SK-N-DZ (cell line): ENCODE measurements at places on chromosomes 4 and X.
A peak's percentile ranks its signal among the peaks of the same experiment; 100 is the strongest.

GRCh38 chrX:9533611-9534010 is 68.8 kb downstream of the TBL1X start:
- no peak for DNase-seq

DNA sequence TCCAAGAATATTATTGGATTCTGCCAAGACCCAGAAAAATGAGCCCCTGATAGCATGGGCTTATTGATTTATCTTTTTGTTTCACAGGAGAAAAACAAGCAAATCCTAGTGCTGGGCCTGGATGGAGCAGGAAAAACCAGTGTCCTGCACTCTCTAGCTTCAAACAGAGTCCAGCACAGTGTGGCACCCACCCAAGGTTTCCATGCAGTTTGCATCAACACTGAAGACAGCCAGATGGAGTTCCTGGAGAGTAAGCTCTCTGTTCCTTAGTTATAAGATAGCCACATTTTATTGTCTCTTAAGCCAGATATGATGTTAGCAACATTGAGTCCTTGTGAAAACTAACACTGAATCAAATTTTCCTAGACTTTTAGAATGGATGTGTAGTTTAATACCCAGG is 5.5 kb downstream of the ARL9 start:
- DNase-seq: no peak

DNA sequence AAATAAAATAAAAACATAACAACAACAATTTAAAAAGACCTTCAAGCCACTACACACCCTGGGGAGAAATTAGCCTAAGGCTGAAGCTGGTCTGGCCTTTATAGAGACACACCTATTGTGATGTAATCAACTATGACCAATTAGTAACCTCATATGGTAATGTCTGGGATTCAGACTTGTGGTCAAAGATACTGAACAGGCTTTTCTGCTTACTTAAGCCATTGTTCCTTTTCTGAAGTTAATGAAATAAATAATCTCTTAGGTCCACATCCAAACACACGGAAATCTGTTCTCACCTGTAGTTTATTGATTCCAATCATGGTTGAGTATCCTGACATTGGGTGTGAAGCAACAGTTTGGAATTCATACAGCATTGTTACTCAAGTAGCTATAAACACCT is 152.5 kb downstream of the PLS3 start:
- no peak for DNase-seq

DNA sequence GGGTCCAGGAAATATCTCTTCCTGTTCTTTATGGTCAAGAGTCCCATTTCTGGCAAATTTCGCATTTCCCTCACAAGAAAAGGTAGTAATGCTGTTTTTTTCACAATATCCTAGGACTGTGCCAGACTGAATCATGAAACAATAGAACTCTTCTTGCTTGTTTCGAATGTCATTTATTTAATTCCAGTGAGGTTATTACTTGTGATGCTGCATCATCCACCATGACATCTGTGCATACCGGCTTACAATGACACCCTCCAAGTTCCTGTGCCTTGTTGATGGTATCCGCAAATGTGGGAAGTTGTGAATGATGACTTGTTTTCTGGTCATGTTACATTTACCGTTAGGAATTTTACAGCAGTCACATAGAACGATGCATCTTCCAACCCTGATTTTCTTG is 42.9 kb upstream of the SPRY1 start:
- DNase-seq: no peak

DNA sequence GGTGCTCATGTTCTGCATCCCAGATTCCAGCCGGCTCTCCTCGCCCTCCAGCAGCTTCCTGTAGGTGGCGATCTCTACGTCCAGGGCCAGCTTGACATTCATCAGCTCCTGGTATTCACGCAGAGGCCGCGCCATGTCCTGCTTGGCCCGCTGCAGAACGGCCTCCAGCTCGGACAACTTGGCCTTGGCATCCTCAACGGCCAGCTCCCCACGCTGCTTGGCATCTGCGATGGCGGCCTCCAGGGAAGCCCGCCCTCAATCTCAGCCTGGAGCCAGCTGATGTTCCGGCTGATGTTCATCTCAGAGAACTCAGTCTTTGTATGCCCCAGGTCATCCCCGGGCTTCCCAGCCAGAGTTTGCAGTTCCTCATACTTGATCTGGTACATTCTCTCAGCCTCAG is 431.8 kb upstream of the DIPK2B start:
- no peak for DNase-seq

- DNase-seq: no peak
These were observed 3.3 kb downstream of the GASK1B start for GRCh38 chr4:158169506-158169905.

GRCh38 chr4:157315968-157316367 is 95.4 kb downstream of the GRIA2 start:
- DNase-seq: no peak

DNA sequence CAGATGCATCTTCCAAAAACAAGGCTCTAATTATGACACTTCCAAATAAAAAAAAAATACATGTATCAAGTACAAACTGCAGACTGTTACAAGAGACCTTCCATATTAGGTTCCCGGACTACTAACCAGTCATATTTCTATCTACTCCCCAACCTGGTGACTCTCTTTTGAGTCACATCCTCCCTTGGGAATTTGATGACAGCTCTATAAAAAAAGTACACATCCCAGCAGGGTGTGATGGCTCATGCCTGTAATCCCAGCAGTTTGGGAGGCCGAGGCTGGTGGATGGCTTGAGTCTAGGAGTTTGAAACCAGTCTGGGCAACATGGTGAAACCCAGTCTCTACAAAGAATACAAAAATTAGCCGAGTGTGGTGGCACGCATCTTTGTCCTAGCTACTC is 14.9 kb downstream of the RPGR start:
- DNase-seq: no peak

GRCh38 chrX:118975831-118976598 is 1.6 kb downstream of the LONRF3 start:
- DNase-seq: no peak

- DNase-seq: peak; percentile 18
These were observed 15.7 kb downstream of the OFD1 start for GRCh38 chrX:13750204-13750603.

- DNase-seq: no peak
These were observed 330.6 kb downstream of the CCSER1 start for GRCh38 chr4:90457817-90458216.

GRCh38 chr4:143253166-143253565 is 68.4 kb downstream of the USP38 start:
- DNase-seq: no peak

DNA sequence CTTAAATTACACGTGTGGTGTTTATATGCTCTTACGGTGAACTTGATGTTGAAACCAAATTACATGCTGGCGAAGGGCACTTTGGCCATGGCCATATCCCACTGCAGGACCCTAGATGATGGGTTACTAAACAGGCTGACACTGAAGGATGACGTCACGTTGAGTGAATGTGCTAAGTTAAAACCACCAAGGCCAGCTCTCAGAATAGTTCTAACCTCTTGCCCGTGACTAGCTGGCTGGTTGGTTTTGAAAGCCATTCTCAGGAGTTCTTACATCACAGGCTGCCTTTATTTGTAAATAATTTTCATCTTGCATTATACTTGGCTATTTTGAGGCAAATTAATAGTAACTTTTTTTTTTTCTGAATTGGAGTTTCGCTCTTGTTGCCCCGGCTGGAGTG is 41.3 kb upstream of the PHEX start:
- no peak for DNase-seq

GRCh38 chrX:152619897-152620296 is 17.8 kb upstream of the GABRQ start:
- DNase-seq: no peak

DNA sequence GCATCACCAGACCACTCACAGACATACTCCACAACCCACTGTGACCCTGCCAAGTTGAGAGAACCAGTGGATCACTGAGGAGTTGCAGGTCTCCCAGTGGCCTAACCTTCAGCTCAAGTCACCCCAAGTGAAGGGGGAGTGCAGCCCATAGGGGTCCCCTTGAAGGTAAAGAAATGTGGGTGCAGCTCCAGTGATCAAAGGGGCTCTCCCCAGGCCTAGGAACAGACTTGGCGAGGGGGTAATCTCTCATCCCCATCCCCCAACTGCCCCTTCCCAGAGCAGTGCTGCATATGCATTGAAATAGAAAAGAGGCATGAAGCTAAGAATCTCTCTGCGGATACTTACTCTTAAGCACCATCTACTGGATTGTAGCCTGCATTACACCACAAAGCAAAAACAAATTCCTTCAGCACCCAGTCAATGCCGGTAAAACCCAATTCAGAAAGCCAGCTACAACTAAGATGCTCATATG is 27.0 kb downstream of the MAGEE1 start:
- DNase-seq: peak; percentile 24

- DNase-seq: peak; percentile 3
These were observed 254.2 kb upstream of the NWD2 start for GRCh38 chr4:36990128-36990872.

- DNase-seq: no peak
These were observed 4.2 kb downstream of the CXorf65 start for GRCh38 chrX:71102292-71102691.

DNA sequence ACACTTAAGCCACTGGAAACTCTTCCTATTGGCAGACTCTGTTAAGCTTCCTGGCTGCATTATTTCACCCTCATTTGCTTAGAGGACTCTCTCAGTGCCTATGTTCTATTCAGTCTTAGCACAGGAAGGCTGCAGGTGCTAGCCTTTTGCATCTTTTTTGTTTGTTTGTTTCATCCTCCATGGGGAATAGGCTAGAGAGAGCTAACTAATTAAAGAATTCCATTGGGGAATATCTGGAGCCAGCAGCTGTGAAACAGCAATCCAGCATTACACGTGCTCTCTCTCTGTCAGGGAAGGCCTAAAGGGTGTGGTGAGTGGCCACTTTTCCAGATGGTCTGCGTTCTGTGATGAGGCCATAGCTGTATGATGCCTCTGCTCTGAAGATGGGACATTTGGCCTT is 633.6 kb downstream of the SPRY1 start:
- DNase-seq: no peak

GRCh38 chrX:118795528-118796280 is 27.9 kb upstream of the ZCCHC12 start:
- DNase-seq: no peak

- no peak for DNase-seq
These were observed 438.9 kb downstream of the GRXCR1 start for GRCh38 chr4:43331226-43332051.

GRCh38 chr4:81786063-81786763 is 314.5 kb upstream of the RASGEF1B start:
- no peak for DNase-seq

- no peak for DNase-seq
These were observed 13.4 kb upstream of the MEPE start for GRCh38 chr4:87819281-87819919.

- no peak for DNase-seq
These were observed 46.7 kb downstream of the MAGEB17 start for GRCh38 chrX:16213961-16214360.

DNA sequence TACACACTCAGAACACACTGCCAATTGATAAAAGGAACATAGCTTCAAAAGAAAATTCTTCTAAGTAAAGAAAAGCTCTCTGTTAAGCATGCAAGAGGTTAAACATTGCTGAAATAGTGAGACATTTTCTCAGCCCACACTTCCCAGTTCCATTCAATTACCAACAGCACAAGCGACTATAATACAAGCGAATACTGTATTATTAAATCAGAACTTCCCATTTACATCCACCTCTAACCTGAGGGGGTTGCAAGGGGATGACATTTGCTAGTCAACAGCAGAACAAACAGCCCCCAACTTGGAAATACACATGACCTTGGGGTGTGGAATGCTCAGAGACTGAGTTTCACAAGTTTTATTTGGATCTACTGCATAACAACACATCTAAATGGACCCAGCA is 1.1 kb downstream of the FSTL5 start:
- no peak for DNase-seq

- no peak for DNase-seq
These were observed 135.4 kb downstream of the GUCY2F start for GRCh38 chrX:109346491-109346890.

- DNase-seq: peak; percentile 38
These were observed 93.3 kb downstream of the ANXA3 start for GRCh38 chr4:78644744-78645330.

DNA sequence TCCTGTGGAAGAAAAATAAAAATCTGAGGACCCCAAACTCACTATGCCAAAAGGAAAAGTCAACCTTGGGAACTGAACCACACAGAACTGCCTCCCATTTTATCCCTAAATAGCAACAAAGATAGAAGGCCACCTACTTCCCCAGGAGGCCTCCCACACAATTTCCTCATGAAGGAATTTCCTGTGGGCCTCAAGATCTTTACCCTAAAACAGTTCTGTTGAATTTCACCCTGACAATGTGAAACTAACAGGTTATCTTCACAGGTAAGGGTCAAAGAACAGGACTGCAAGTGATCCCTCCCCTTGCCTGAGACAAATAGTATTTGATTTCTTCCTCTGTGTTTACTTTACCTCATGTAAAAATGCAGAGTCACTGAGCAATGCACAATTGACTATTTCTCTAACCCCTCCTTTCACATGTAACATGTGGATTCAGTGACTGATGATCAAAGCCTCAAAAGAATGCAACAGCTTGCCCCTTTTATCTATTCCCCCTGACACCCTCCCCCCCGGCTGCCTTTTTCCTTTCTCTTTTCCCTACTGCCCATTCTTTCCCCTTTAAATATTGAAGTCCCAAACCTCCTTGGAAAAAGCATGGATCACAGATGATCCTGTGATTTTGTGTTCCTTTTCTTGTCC is 33.3 kb downstream of the MEPE start:
- DNase-seq: no peak

DNA sequence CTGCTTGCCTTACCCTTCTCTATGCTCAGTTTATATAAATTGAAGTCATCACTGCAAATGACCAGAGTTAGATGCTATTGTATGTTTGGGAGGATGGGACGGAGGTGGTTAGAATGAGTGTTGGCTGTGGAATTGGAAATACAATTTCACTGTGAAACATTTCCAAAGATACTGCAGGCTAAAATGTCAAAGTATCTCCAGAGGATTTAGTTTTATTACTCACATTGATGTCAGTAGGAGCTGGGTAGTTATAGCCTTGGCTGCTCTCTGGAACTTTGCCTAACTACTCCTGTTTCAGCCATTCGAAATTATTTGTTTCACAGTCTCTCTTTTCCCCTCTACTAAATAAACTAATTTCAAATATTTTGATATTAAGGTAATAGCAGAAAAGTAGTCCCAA is 92.6 kb upstream of the PPP3CA start:
- no peak for DNase-seq

DNA sequence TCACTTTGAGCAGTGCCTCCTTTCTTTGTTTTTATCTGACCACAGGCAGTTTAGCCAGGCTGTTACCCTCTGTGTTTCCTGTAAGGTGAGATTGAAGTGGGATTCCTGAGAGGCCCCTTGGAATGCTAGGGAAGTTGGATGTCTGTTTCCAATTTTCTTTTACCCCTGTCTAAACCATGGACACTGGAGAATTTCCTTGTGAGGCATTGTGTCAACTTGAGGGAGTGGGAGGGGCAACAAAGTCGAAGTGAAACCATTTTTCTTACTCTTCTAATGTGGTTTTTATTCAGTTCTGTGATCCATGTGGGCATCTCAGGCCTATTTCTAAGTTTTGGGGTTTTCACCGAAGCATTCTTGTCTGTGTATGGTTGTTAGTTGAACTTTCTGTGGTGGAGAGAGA is 296.1 kb upstream of the UGT8 start:
- DNase-seq: no peak

DNA sequence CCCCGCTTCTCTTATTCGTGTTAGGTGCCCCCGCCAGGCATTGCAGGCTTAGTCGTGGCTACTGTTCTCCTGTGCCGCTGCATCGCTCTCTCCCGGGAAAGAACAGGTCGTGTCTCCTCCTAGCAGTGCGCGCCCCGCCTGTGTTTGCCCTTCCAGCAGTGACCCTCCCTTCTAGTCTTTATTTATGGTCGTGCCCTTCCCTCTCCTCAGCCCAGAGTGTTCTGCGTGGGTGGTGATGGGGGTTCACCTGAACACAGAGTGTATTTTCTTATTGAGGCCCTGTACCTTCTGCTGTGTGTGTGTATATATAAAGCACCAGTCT is 15.2 kb downstream of the USP11 start:
- DNase-seq: no peak
